Stimulated activated CD8-positive, alpha-beta memory T cell treated with anti-CD3 and anti-CD28 coated beads, Interleukin-12 subunit alpha, Interleukin-12 subunit beta, amount 100 ng/mL, for 4 hours (primary cell): ENCODE measurements at places on chromosomes 1 and 21.
A peak's percentile ranks its signal among the peaks of the same experiment; 100 is the strongest.

DNA sequence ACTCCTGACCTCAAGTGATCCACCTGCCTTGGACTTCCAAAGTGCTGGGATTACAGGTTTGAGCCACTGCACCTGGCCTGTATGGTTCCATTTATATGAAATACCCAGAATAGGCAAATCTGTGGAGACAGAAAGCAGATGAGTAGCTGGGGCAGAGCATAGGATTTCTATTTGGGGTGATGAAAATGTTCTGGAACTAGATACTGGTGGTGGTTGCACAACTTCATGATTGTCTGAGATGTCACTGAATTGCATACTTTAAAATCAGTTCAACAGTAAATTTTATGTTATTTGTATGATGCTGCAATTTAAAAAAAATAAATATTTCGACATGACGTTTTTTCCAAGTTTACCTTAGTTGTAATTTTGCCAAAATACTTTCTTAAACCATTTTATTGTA is 23.9 kb downstream of the ITSN1 start:
- no peak for DNase-seq

GRCh38 chr1:23591460-23592208 is 32.3 kb upstream of the ID3 start:
- peak; percentile 40 for DNase-seq

DNA sequence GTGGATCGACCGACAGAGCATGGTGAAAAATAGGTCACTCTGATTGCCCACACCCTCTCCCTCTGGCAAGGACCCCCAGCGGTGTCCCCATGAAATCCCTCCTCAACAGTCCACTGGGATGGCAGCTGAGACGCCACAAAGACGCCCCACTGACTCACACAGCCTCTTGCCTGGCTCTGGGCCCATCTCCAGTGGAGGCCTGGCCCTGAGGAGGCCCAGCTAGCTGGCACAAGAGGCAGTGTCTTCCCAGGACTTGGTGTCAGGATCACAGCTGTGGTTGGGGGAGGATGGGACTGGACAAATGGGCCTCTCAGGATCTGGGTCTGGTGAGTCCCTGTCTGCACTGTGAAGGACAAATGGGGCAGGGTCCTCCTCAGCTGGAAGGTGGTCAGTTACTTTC is 4.6 kb downstream of the ALX3 start:
- DNase-seq: no peak

- DNase-seq: peak; percentile 59
Measured at GRCh38 chr1:150562446-150563339, 13.5 kb downstream of the ADAMTSL4 start.

- DNase-seq: no peak
Measured at GRCh38 chr21:42243026-42243425, 24.1 kb downstream of the ABCG1 start.

DNA sequence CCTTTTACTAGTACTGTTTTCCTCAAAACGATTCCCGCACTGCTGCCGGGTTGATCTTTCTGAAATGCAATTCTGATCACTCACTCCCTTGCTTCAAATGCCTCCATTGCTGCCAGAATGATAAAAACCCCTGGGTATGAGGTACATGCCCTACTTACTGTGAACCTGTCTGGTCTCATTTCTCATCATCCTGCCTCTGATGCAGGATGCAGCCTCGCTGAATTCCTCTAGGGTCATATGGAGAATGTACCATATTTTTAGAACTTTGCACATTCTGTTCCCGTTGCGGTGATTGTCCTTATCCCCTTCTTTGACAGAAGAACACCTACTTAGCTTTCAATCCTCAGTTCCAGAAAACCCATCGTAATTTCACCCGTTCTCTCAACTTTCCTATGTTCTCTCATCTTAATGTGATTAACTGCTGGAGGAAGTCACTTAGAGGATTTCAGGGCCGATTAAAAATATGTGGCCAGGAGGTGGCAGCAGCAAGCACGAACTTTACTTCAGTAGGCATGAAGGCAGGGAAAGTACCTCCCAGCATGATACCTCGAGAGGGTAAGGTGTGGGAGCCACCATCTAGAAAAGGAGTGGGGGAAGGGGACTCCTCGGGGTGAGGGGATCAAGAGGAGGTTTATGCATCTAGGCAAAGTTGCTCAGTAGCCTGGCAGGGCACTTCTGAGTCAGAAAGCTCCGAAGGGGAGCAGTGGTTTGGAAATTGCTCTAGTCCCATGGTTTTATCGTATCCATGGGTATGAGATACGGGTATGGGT is 361.5 kb upstream of the ZP4 start:
- DNase-seq: no peak

DNA sequence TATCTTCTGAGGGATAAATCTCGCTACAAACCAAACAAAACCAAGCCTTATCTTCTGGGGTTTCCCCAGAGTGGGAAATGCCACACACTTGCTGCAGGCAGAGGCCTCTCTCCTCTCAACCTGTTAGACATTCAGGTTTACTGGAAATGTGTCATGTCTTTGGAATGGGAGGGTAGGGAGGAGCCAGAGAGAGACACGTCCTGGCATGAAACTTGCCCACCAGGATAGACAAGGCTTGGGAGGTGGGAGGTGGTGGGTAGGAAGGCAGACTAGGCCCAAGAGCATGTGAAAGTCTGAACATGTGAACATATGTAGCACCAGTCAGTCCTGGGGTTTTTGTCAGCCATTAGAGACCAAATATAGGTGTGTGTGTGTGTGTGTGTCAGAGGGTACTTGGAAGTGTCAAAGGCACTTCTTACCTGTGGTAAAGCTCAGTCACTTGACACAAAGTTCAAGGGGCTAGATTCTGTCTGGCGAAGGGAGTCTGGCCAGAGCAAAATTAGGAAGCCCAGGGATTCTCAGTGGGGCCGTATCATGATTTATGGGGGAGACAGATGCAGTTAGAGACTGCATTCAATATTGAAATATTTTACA is 32.4 kb upstream of the PIGC start:
- no peak for DNase-seq

DNA sequence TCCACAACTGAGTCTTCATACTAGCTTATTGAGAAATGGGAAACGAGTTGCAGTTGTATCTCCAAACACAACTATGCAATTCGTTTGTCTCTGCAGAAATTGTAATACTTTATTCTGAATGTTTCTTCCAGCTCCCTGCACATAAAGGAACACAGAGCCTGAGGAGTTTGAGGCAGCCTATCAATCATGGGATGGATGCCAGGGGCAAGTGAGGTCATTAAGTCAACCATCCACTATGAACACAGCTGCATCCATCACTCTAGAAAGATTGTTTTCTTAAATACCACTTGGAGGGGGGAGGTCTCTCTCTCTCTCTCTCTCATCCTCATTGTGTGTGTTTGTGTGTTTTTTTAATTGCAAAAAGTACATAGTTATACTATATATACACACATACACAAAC is 2.9 kb upstream of the PSMB2 start:
- DNase-seq: no peak
